ENCODE measurements at places on chromosomes 13 and 19.
A peak's percentile ranks its signal among the peaks of the same experiment; 100 is the strongest.

DNA sequence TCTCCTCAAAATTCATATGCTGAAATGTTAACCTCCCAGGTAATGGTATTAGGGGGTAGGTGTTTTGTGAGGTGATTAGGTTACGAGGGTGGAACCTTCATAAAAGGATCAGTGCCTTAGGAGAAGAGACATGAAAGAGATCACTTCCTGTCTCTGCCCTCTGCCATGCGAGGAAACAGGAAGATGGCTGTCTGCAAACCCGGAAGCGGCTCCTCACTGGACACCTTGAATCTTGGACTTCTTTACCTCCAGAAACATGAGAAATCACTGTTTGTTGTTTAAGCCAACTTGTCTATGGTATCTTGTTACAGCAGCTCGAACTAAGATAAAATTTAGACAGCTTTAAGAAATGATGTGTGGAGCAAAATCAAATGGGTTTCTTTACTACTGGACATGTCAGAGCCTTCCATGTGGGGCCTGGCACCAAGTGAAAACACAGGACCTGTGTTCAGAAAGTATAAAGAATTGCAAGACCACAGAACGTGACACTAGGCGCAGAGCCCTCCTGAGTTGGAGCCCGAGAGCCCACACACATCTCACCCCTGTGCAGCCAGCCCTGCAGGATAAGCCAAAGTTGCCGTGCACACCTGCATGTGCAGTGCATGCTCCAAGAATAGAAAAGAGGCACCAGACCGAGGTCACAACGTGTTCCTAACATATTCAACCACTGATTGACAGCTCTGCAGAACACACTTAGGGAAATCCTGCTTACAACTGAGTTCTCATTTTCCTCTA, 112.5 kb upstream of the UQCRFS1 start:
- no peak overlapping the region for H3K4me3 ChIP-seq
- H3K27me3 ChIP-seq, result peaks cover 1% of the 10 kb centered on the region
- DNase-seq, result no peak
- H3K27ac ChIP-seq, result no peak overlapping the region

DNA sequence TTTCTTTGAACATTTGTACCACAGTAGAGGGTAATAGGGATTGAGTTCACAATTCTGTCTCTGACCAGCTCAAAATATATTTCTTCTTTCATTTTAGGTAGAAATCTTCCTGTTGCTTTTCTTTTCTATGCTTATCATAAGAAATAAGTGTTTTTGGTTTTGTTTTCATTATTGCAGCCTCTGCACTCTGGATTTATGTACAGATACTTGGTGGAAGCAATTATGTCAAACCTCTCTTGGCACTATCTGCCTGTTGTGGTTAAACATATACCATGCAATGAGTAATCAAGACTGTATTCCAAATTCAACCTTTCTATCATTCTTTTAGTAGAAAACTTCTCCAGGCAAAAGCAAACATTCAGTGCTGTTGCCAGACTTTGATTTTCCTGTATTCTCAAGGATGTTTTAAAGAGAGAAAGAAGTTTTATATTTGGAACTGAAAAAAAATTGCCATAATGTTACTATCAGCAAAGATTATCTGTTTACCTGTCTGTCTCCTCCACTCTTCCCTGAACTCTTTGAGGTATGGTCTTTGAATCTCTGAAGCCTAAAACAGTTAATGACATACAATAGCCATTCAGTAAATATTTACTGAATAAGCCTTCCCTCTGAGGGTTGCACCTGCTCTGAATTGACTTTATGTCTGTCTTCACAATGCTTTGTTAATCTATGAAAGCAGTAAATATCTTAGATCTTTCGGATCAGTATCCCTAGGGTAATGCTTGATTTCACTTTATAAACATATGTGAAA, 612.5 kb upstream of the PRR20A start:
- H3K27ac ChIP-seq, result no peak overlapping the region
- H3K4me3 ChIP-seq, result no peak overlapping the region
- H3K36me3 ChIP-seq, result no peaks in the 10 kb centered on the region
- no peaks in the 10 kb centered on the region for H3K27me3 ChIP-seq
- DNase-seq, result no peak

- peaks cover 33% of the 10 kb centered on the region for H3K27me3 ChIP-seq
- H3K36me3 ChIP-seq, result no peaks in the 10 kb centered on the region
These were observed 5.4 kb downstream of the TMEM150B start for GRCh38 chr19:55319785-55320184.

DNA sequence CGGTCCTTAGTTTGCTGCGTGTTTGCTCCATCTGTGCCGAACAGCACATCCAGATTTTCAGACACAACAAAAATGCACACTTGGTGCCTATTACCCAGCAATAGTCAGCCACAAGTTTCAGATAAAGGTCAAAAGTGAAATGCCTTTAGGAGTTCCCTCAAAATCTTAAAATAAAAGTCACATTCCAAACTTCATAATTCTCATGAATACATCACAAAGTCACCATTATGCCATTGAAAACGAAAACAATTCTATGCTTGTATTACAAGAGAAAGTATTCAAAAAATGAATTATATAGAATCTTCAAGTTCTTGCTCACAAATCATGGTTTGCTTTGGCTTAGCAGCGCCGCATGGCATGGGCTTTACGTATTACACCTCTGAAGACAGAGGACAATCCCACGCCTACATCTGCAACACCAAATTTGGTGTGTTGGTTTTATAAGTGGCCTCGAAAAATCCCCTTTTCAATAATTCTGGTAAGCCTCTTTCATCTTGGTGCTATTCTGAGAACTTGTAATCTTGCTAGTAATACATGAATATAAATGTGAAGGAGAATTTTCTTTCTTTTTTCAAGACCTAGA, 26.6 kb downstream of the COL4A1 start:
- H3K4me3 ChIP-seq, result no peak overlapping the region
- DNase-seq, result no peak
- H3K36me3 ChIP-seq, result peaks cover 23% of the 10 kb centered on the region
- H3K27me3 ChIP-seq, result no peaks in the 10 kb centered on the region
- H3K27ac ChIP-seq, result no peak overlapping the region
- peaks cover 48% of the 10 kb centered on the region for H3K4me1 ChIP-seq

DNA sequence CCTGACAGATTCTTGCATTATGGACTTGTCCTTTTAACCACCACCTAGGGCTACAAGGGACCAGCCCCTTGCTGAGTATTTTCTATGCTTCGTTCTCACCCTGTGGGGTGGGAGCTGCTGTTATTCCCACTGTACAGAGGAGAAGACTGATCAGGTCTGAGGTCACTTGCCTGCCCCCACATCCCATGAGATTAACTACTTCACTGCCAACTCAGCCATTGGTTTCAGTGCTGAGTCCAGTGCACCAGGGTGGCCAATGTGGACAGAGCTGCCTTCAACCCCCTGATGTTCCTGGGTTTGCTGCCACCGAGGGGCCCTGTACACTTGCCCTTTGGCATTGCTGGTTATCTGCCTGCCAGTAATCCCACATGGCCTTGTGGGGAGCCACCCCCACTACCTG, 6.9 kb downstream of the PRKACA start:
- no peak for DNase-seq
- H3K36me3 ChIP-seq, result peaks cover 4% of the 10 kb centered on the region
- peaks cover 26% of the 10 kb centered on the region for H3K4me1 ChIP-seq
- H3K27me3 ChIP-seq, result no peaks in the 10 kb centered on the region

GRCh38 chr13:37198629-37199028, 93.2 kb upstream of the CSNK1A1L start:
- no peak overlapping the region for H3K27ac ChIP-seq
- H3K27me3 ChIP-seq, result no peaks in the 10 kb centered on the region
- no peak for DNase-seq
- no peak overlapping the region for H3K4me3 ChIP-seq
- peaks cover 5% of the 10 kb centered on the region for H3K36me3 ChIP-seq

DNA sequence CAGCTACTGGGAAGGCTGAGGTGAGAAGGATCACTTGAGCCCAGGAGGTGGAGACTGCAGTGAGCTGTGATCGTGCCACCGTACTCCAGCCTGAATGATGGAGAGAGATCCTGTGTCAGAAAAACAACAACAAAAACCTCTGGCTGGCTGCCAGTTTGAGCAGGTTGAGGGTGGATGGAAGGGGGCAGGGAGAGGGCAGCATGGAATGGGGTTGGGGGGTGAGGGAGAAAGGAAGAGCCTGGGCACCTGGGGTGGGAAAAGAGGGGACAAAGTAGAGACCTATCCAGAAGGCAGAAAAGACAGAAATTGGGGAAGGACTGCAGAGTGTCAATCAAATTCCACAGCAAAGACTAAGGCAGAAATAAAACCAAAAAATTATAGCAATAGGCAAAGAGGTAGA, 4.7 kb downstream of the SLC1A5 start:
- peaks cover 4% of the 10 kb centered on the region for H3K27me3 ChIP-seq
- peaks cover 52% of the 10 kb centered on the region for H3K4me1 ChIP-seq
- H3K27ac ChIP-seq, result peak overlapping the region; percentile 97
- peaks cover 47% of the 10 kb centered on the region for H3K36me3 ChIP-seq
- no peak for DNase-seq
- peak overlapping the region; percentile 97 for H3K4me3 ChIP-seq

- H3K4me1 ChIP-seq, result no peaks in the 10 kb centered on the region
- H3K4me3 ChIP-seq, result no peak overlapping the region
- H3K27ac ChIP-seq, result no peak overlapping the region
- H3K36me3 ChIP-seq, result no peaks in the 10 kb centered on the region
- no peak for DNase-seq
These were observed 7.8 kb upstream of the SHFL start for GRCh38 chr19:10078329-10078728.

DNA sequence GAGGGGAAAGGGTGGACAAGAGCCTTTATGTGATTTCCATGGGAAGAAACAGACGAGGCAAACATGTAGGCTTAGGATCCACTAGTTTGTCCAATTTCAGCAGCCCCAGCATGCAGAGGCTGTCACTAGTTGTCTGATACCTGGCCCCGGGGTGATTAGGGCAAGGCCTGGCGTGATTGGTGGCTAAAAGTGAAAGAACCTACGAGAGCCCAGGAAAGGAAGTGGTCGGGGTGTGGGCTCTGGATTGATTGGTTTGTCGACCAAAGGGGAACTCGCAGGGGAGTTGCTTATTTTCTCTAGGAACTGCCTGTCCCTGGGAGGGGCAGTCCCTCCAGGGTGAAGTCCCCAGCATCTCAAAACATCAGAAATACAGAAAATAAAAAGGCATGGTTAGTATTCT, 64.2 kb upstream of the UQCRFS1 start:
- peaks cover 6% of the 10 kb centered on the region for H3K27me3 ChIP-seq
- DNase-seq, result no peak
- H3K27ac ChIP-seq, result no peak overlapping the region

DNA sequence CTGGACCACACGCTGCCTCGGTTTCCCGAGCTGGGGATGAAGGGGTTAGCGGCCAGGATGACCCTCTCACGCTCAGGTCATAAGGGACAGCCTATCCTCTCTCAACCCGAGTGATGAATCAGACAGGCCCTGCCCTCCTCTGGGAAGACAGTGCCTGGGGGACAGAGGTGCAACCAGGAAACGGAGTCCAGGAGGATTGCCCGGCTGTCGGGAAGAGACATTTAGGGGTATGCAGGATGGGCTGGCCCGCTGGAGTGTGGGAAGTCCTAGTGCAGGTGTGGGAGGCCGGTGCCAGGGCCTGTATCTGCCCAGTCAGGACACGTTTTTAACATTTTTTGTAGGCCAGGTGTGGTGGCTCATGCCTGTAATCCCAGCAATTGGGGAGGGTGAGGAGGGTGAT, 8.3 kb downstream of the LSM7 start:
- no peaks in the 10 kb centered on the region for H3K27me3 ChIP-seq
- DNase-seq, result no peak
- peaks cover 7% of the 10 kb centered on the region for H3K4me1 ChIP-seq
- no peak overlapping the region for H3K27ac ChIP-seq
- peaks cover 7% of the 10 kb centered on the region for H3K36me3 ChIP-seq

GRCh38 chr13:28636677-28637317, 22.1 kb upstream of the POMP start:
- H3K27me3 ChIP-seq, result no peaks in the 10 kb centered on the region
- H3K4me3 ChIP-seq, result peak overlapping the region; percentile 70
- peaks cover 72% of the 10 kb centered on the region for H3K4me1 ChIP-seq
- DNase-seq, result peak; percentile 75
- peak overlapping the region; percentile 69 for H3K27ac ChIP-seq
- no peaks in the 10 kb centered on the region for H3K36me3 ChIP-seq

DNA sequence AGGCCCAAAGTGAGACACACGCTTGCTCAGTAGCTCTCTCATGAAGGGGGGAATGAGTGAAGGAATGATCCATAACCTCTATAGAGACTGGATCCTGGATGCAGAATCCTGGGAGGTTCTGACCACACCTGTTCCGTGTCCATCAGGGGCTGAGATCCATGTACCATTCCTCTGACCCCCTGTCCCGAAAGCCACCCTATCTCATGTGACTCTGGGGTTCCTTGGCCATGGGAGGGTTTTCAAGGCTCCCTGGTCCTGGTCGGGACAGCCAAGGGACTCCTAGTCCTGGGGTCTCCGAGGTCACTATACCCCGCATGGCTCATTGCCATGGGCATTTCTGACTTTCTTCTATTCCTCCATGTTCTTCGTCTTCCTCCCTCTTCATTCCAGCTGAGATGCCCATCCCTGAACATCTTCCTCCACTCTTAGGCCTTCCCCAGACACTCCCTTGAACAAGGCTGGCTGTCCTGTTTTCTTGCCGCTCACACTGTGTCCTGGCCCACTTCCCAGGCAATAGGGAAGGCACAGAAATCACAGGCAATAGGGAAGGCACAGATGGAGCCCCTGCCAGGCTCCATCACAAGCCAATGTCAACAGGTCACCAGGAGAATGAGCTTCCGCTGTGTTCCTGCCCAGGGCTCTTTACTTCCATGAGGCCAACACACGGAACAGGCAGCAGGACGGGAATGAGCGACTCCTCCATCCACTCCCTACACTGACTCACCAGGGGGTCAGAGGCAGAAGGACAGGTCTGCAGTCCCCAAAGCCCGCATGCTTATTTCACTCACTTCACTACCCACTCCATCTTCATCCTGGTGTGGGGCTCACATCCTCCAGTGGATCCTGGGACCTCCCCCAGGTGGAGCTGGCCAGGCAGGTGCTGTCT, 3.2 kb downstream of the CEACAM5 start:
- no peaks in the 10 kb centered on the region for H3K36me3 ChIP-seq
- H3K4me1 ChIP-seq, result no peaks in the 10 kb centered on the region
- DNase-seq, result no peak
- H3K27ac ChIP-seq, result no peak overlapping the region

GRCh38 chr13:52664272-52664671, 11.6 kb downstream of the SUGT1 start:
- no peaks in the 10 kb centered on the region for H3K27me3 ChIP-seq
- DNase-seq, result no peak
- H3K36me3 ChIP-seq, result peaks cover 14% of the 10 kb centered on the region
- H3K27ac ChIP-seq, result no peak overlapping the region
- no peak overlapping the region for H3K4me3 ChIP-seq

GRCh38 chr19:51027126-51027806, 850 bp upstream of the KLK11 start:
- no peaks in the 10 kb centered on the region for H3K4me1 ChIP-seq
- no peak overlapping the region for H3K4me3 ChIP-seq
- peaks cover 21% of the 10 kb centered on the region for H3K27me3 ChIP-seq
- DNase-seq, result no peak
- H3K27ac ChIP-seq, result no peak overlapping the region
